Hematopoietic multipotent progenitor cell (in vitro differentiated cells): ENCODE measurements at places on chromosomes 6 and 20.
A peak's percentile ranks its signal among the peaks of the same experiment; 100 is the strongest.

DNA sequence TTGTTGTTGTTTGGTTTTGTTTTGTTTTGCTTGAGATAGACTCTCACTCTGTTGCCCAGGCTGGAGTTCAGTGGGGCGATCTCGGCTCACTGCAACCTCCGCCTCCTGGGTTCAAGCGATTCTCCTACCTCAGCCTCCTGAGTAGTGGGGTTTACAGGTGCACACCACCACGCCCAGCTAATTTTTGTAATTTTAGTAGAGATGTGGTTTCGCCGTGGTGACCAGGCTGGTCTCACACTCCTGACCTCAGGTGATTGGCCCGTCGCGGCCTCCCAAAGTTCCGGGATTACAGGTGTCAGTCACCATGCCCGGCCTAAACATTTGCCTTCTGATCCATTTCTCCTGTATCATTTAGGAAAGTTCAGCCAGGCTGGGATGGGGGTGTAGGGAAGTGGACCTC, 17.7 kb downstream of the DUSP22 start:
- DNase-seq = no peak

DNA sequence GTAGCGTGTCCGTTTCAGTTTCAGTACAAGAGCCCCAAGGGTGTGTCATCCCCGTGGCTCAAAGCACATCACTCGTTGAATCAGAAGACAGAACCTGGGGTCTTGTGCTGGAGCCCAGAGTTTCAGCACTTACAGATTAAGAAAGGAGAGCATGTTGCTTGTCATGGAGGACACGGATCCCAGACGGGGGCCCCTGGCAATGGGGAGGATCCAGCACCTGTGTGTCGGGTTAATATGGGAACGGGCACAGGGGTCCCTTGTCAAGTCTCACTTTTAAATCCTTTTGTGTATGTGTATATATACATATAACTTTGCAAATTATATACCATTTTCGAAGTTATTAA, 23.4 kb downstream of the THBS2 start:
- no peak for DNase-seq

DNA sequence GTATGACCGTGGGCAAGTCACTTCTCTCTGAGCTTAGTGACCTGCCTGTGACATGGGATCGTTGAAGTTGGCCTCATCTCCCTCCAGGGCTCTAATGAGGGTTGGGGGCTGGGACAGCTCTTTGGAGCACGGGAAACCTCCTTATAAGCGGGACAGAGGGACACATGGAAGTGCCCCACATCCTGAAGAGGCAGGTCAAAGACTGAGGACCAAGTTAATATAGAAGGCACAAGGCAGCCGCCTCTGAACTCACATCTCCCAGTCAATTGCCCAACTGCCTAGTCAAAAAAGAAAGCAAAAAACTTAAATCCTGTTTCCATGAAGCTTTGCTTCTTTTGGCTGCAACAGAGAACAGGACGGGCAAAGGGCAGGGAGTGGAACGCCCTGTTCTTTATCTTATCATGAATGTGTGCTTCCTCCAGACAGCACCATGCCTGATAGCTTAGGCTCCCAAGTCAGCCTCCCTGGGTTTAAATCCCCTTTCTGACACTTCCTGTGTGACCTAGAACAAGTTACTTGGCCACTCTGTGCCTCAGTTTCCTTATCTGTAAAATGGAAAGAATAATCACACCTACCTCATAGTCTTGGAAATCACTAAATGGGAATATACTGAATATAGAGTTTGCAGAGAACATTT, 27.1 kb downstream of the LBP start:
- DNase-seq = no peak

DNA sequence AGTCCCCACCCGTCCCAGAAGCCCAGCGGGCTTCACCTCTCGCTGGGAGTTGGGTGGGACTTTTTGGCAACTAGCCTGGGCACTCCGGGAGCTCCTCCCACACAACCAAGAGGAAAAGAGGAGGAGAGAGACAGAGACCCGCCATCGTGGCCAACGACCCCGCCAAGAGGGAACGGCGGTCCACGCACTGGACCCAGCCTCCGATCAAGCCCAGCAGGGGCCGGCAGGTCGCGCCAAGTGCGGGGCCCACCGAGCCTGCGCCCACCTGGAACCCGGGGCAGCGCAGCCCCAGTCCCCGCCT, 3.0 kb upstream of the TMEM14C start:
- no peak for DNase-seq

GRCh38 chr6:24827970-24828369, 29.3 kb upstream of the ARMH2 start:
- no peak for DNase-seq

DNA sequence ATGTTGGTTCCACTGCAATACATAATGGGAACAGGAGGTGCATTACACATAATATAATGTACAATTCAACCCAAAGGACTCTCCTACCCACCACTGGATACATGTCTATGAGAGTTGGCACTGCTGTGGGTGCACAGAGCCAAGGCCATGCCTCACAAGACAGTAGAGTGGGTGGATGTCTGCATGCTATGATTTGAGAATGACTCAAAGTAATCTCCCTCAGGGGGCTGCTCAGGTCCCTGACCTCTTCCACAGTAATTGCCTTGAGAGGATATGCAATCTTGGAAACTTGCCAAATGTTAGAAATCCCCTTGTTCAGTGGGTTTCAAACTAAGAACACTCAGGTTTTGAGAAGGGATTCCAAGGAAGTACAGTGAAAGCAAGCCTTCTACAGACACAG, 79.0 kb downstream of the ANKEF1 start:
- DNase-seq = no peak

DNA sequence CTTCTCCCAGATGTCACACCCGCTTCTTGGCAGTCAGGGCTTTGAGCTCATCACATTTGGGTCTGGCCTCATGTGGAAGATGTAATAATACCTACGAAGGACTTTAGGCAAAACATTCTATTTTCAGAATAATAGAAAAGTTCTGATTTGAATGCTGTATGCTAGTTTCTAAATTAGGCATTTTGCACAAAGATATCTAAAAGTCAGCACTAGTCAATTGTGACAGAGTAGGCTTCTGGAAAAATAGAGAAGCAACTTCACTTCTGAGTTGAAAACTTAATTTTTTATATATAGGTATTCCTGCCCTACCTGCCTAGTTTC, 38.3 kb upstream of the CD2AP start:
- no peak for DNase-seq

GRCh38 chr6:52393780-52394179, 26.4 kb upstream of the EFHC1 start:
- no peak for DNase-seq

- DNase-seq = no peak
These were observed 552.6 kb upstream of the GJE1 start for GRCh38 chr6:141580131-141580530.

DNA sequence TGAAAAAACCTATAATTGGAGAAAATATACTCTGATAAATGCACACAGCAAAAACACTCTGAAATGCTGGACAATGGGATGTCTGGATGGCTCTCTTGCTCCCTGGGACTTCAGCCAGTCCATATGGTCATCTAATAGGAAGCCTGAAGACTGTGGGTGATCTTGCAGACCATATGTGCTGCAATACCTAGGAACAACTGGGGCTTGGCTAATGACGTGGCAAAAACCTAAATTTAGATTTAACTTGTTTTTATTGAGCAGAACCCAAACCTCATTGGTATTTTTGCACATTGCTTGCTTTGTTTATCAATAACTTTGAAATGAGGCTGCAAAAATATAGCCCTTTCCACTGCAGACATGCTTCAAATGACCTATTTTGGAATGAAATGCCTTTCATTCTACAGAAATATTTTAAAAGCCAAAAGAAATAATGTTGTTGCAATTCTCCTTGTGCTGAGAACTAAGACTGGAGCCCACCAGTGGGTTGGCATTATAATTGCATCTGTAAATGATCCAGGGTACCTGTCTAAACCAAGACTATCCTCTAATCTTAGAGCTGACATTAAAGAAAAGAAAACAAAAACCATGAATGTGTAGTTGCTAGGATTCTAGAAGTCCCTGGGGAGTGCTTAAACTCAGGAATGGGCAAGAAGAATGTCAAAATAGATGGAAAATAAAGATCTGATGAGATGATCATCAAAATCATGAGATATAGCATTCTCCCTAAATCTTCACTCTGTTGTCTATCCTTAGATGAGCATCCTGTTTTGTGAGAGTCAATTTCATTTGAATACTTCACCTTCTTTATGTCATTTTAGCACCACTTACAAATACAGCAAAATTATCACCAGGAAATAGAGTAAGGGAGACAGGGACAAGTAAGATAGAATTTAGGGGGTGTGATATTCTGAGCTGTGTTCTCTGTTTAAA, 152.1 kb upstream of the RIMS1 start:
- DNase-seq = no peak

- no peak for DNase-seq
These were observed 289.5 kb downstream of the ZNF217 start for GRCh38 chr20:53304146-53304545.

- DNase-seq = no peak
These were observed 19.8 kb upstream of the SIM1 start for GRCh38 chr6:100484474-100484873.

- no peak for DNase-seq
These were observed 18.3 kb downstream of the SLC16A10 start for GRCh38 chr6:111105578-111105977.

DNA sequence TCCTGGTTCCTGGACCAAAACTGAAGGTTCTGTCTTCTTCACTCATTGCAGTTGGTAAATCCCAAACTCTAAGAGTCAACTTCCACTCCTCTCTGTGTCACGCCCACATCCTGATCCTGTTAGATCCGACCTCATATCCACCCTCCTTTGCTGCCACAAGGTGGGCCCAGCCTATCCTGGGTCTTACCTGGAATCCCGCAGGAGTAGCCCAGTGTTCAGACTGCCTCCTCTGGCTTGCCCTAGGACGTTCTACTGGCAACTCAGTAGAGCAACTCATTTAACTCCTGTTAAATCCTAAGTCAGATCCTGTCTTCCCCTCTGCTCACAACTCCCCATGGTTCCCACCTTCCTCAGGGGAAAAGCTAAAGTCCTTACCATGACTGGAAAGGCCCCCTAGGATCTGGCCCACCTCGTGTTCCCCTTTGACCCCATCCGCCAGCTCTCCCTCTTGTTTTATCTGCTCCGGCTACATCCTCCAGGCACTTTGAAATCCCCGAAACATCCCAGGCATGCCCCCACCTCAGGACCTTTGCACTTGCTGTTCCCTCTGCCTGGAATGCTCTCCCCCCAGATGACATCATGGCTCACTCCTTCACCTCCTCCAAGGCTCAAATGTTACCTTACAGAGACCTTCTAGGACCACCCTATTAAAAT, 43.9 kb downstream of the TFEB start:
- DNase-seq = no peak

- no peak for DNase-seq
These were observed 696.7 kb downstream of the C6orf118 start for GRCh38 chr6:164612751-164613150.

DNA sequence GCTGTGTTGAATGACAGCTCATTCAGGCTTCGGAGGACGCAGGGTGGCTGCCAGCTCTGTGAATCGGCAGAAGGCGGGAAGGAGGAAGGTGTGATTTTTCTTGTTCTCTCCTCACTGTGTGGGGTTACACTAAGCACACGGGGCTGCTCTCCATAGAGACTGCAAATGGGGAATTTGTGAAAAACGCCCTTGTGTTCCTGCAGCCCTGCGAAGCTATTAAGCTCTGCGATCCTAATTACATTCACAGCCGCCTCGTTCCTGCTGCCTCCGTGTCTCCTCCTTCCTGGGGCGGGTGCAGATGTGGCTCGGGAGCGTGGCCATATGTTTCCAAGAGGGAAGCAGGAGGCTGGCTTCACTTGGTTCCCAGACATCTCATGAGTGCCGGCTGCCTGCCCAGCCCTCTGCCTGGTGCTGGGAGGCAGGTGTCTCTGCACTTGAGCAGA, 124.0 kb downstream of the TOX2 start:
- DNase-seq = no peak

DNA sequence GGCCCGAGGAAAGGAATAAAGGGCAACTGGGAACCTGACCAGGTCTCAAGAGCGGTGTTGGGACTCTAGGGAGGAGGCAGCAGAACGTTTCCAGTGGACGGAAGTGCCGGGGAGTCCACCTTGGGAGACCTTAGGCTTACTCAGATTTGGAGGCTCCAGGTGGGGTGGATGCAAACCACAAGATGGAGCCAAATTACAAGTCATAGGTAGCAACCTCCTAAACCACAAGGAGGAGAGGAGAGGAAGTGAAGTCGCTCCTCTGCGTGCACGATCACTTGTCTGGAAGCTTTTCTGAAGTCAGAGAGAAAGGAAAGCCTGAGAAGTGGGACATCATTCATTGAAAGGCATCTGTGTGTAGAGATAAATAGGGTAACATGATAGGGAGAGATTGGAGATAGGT, 9.3 kb downstream of the HLA-DOA start:
- DNase-seq = peak; percentile 72
